GM03348 (cell line): ENCODE measurements at places on chromosomes 6 and 20.

DNA sequence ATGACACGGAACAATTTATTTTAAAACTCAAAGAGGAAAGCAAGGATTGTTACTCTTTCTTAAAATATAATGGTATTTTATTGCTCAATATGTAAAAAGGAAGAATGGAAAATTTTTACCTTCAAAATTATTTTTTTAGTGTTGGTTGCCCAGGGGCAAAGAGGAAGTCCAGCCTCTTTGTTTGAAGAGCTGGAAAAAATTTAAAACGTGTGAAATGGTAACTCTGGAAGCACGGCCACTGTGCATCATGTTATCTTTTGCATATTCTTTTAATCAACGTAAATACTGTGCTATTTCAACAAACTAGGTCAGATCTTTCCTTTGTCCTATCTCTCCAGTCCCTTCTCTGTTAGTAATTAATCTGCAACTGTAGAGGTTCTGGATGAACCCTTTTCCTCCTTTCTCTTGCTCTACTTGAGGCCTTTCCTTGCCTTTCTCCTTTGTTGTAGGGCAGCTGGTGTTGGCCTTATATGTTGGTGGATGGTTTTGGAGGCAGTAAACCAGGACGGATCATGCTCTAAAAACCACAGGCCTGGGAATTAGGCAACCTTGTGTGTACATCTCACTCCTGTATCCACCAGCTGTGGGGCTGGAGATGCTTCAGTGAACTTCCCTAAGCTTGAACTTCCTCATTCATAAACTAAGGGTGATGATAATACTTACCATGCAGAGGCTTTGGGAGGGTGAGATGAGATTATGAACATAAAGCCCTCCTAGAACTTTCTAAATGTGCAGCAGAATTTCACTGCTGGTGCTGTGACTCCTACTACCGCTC, 143.3 kb downstream of the PRL start:
- DNase-seq = no peak

- DNase-seq = no peak
Measured at GRCh38 chr6:112752305-112752704, 405.2 kb downstream of the RFPL4B start.

DNA sequence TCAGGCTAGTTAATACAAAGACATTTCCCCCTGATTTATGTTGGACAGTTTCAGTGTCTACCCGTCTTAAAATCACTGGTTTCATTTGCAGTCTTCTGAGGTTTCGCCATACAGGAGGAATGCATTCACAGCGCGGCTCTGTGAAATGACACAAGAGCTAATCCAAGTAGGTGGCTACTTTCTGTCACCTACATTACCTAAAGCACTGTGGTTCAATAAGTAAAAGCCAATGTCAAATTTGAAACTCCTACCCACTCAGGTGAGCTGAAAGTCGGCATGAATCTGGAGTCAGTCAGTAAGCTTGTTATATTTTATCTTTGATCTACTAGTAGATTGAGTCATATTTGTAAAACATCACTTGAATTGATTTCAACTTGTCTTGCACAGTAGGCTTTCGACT, 370.8 kb downstream of the LAMA2 start:
- no peak for DNase-seq

- no peak for DNase-seq
Measured at GRCh38 chr6:158647501-158647900, 2.4 kb upstream of the SYTL3 start.

GRCh38 chr20:50368813-50369224, 141.4 kb upstream of the PTPN1 start:
- no peak for DNase-seq

DNA sequence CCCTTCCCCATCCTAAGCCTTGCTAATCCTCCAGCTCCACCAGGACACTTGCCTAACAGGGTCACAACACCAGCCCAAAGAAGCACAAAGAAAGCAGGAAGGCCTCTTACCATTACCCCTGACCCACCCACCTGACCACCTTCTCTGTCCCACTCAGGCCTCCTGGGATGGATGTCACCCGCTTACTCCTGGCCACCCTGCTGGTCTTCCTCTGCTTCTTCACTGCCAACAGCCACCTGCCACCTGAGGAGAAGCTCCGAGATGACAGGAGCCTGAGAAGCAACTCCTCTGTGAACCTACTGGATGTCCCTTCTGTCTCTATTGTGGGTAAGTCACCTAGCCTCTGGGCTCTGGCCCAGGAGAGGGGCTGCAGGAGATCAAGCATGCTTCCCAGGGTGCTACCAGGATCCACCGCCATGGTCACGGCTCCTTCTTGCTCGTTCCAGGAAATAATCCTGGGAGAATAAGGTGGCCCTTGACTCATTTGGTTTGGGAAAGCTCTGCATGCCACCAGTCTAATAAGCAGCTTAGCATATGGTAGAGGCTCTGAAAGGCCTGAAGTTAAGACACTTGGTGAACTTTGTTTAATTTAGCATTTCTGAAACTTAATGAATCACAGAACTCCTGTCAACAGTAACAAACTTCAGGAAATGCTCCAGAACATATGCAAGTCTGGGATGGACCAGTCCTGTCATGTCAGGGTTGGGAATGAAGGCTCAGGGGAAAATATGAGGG, 19.2 kb downstream of the ASIP start:
- DNase-seq = no peak

DNA sequence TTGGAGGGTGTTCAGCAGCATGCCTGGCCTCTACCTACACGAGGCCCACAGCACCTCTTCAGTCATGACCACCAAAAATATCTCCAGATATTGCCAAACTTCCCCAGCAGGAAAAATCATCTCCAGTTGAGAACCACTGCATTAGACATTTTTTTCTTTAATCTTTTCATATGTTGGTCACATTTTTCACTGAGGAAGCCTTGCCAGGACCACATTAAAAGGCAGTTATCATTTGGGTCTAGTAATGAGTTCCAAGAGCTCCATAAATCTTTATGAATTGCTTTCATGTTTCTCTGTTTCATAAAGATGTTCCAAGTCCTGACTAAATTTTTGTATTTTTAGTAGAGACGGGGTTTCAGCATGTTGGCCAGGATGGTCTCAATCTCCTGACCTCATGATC, 28.8 kb downstream of the MTRES1 start:
- no peak for DNase-seq

- DNase-seq = no peak
Measured at GRCh38 chr6:122704066-122704465, 75.5 kb upstream of the FABP7 start.

DNA sequence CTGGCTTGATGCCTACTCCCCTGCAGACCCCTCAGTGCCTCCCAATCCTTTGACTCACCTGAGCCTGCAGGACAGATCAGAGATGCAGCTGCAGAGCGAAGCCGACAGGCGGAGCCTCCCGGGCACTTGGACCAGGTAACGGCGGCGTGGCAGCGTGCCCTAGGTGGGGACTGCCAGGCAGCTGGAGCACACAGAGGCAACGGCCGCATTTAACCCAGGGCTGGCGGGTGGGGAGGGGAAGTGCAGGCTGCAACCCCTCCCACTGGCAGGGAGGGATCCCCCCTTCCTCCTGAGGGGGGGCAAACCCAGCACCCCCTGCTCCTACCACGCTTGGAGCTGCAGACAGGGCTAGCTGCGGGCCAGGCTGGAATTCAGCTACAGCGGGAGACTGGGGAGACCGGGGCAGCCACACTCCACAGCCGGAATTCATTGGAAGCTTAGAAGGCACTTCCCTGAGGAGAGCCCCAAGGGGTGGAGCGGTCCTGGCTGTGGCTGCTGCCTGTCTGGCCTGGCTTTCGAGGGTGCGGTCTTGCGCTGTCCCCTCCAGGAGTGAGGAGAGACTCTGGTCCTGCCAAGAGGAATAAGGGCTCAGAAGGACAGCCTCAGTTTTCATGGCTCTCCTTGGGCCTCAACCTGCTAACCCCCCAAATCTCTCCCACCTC, at the start of gene MATN4:
TSS of gene MATN4 (minus strand) at position 183 of the 662 bp plus-strand sequence. CDS start 2,717 bp downstream, outside the sequence.
- peak; percentile 48 for DNase-seq
